GM04503 (cell line): ENCODE measurements at places on chromosomes 4 and X.

DNA sequence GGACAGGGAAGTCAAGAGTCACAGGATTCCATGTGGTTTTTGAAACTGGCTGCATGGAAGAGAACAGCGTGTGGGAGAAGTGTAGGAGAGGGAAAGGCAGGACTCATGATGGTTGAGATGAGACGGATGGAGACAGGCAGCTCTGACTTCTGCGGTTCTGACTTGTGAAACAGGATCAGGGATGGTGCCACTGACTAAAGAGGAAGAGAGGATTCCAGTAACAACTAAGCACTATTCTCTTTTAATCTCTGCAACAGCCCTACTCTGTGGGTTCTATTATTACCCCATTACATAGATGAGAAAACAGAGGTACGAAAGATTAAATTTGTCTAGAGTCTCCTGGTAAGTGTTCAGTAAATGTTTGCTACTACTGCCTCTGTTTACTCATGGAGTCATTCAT lies 156.3 kb downstream of the CBR4 start:
- DNase-seq, result no peak

DNA sequence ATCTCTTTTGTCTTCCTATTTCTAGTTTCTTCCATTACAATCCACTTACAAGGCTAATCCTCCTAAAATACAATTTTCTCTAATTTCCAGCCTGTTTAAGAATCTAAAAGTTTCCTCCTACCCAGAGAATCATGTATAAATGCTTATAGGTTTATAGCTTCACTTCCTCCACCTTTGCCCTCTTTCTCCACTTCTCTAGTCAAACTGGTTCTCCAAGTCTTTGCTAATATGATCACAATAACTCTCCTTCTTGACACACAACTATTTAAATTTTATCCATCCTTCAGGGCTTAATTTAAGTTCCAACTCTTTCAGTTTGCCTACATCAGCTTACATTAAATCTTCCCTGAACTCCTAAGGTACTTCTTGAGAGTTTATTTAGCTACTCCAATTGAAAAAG lies 69.2 kb downstream of the RPS6KA6 start:
- DNase-seq, result no peak

DNA sequence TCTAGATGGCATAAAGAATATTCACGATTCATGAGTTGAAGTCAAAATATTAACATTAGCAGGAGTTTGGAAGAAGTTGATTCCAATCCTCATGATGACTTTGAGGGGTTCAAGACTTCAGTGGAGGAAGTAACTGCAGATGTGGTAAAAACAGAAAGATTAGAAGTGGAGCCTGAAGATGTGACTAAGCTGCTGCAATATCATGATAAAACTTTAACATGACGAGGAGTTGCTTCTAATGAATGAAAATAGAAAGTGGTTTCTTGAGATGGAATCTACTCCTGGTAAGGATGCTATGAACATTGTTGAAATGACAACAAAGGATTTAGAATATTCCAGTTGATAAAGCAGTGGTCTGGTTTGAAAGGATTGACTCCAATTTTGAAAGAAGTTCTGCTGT lies 70.1 kb upstream of the TMLHE start:
- DNase-seq, result no peak

GRCh38 chrX:46642145-46642544 lies 68.6 kb downstream of the CHST7 start:
- no peak for DNase-seq

DNA sequence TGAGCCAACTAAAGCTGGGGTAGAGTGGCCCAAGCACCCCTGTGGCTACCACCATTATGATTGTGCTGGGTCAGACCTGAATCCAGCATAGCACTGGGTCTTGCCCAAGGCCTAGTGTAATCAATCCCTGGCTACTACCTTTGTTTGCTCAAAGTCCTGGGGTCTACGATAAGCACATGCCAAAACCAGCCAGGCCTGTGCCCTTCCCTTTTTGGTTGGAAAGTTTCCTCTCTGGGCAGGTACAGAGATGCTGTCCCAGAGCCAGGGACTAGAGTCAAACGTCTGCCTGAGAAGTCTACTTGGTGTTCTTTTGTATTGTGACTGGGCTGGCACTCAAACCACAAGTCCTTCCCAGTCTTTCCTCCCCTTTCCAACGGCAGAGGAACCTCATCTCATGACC lies 371.5 kb upstream of the MAGEC2 start:
- no peak for DNase-seq

- no peak for DNase-seq
These were observed 880.8 kb downstream of the TECRL start for GRCh38 chr4:63528256-63528991.
